ENCODE measurements at places on chromosomes 1 and 21.
A peak's percentile ranks its signal among the peaks of the same experiment; 100 is the strongest.

DNA sequence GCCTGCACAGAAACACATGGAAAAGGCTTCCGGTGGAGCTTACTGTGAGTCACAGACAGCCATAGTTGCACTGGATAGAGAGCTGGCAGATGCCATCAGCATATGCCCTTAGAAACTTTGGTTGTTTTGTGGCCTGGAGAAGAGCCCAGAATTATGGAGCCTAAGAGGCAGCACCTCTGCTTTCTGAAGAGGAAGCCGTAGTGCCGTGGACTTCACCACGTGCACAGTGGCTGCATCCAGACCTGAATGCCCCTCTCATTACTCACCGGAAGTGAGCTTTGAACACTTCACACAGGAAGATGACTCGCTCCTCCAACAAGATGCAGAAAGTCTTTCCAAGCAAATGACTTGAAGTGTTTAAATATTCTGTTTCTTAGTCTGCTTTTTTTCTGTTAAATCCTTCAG, 28.4 kb downstream of the JUN start:
- no peak for DNase-seq

DNA sequence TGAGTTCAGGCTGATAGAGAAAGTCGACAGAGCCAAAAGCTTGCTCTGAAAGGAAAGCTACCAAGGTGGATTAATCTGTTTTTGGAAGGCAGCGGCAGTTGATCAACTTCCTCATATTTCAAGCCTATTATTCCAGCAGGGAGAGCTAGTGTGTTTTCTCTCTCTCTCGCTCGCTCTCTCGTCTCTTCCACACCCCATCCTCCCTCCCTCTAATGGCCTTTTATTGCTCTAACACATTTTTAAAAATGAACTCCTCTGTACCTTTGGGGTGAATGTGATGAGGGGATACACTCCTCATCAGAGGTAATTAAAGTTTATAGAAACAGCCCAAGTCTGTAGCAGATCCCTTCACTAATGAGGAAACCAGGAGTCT, 126.4 kb downstream of the CLIC6 start:
- DNase-seq: no peak

GRCh38 chr1:53734650-53735211, 4.2 kb downstream of the GLIS1 start:
- peak; percentile 60 for DNase-seq

DNA sequence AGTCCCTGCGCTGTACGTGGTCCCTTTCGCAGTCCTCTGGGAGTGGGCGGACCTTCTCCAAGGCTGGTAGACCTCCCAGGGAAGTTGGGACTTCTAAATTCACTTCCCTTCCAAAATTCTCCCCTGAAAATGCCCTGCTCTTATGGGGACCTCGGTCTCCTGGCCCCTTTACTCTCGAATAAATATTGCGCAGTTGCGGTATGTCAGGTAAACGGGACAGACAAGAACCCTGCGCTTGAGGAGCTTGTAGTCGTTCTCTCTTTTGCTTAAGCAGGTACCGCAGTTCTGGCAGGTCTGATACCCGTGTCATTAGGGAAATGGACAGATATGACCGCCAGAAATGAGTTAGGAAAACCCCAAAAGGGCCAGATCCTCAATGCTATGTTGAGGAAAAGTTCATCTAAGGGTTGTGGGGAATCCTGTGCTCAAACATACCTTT, 561 bp downstream of the KIF2C start:
- peak; percentile 50 for DNase-seq

- DNase-seq: no peak
These were observed 495.1 kb downstream of the SETD4 start for GRCh38 chr21:35565204-35565611.

- DNase-seq: no peak
These were observed 129.5 kb upstream of the DSCAM start for GRCh38 chr21:40976198-40977109.

GRCh38 chr1:169726851-169727250, 7.0 kb downstream of the SELE start:
- no peak for DNase-seq

DNA sequence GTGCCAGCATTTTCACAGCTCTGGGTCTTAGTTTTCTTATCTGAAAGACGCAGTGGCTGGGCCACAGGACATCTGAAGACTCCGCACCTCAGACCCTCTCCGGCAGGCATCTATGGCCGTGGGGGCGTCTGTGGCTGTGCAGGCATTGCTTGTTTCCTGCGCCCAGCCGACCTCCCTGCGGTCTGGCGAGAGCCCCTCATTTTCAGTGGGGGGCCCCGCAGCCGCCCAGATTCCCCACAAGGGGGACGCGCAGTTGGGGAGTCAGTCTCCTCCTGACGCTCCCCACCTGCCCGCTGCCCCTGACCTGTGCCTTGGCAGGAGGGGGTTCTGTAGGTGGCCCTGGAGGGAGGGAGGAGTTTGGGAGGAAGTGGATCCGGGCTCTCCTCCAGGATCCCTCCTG, 3.5 kb upstream of the TFF1 start:
- DNase-seq: peak; percentile 15

DNA sequence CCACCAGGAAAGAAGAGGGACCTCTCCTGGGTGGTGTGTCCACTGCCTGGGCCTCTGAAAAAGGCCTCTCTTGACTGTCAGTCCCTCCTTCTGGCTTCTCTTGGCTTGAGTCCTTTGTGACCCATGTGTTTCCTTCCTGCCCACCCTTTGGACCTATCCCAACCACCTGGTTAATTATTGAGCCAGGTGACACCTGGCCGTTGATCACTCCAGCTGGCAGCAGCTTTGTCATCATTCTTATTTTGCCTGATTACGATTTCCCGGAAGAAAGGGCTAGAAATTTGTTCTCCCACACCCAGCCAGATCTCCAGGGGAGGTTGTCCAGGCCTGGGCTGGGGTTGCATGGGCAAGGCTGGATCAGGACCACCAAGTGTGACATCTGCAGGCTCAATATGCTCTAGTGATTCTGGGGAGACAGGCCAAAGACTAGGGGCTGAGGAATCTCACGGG, 24.8 kb downstream of the CSF1 start:
- no peak for DNase-seq

DNA sequence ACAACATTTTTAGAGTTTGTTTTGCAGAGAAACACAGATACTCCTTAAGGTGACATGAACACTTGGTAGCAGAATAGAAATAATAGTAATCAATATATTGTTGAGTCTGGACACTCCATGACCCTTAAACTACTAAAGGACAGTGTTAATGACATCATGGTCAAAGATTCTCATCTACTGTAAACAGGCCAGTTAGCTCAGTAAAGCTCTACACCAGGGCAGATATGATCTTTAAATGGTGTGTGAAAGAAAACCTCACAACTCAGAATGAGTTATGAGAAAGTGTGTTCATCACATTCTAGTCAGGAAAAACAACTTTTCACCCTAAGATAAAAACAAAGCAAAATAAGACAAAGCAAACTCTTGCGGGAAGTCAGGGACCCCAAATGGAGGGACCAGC, 58.1 kb upstream of the ADAMTS5 start:
- no peak for DNase-seq

- DNase-seq: no peak
These were observed 136.1 kb downstream of the PRDM2 start for GRCh38 chr1:13836136-13836535.
